Caudate nucleus (tissue), 63 donors: ENCODE measurements at places on chromosomes 11 and 22.

DNA sequence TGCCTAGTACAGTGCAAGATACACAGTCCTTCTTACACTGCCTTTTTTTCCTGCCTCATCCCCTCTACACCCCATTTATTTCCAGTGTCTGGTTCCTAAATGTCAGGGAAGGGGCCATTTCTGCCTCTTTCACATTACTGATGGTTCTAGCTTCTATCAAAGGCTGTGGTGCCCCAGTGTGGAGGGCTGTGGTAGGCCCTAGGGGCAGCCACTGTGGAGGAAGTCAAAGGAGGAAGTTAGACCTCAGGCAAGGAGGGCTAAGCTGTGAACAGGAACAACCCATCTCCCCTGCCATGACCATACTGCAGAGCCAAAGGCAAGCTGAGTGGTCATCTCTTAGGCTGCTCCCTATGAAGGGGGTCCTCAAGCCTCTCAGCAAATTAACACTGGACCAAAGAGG is 81.9 kb upstream of the CRTAM start:
- DNase-seq: no peak

- no peak for DNase-seq
Measured at GRCh38 chr11:62830904-62831519, 839 bp downstream of the STX5 start.

GRCh38 chr11:86686531-86686930 is 14.1 kb upstream of the ME3 start:
- DNase-seq: no peak

- no peak for DNase-seq
Measured at GRCh38 chr11:76320929-76321328, 60.0 kb downstream of the THAP12 start.

DNA sequence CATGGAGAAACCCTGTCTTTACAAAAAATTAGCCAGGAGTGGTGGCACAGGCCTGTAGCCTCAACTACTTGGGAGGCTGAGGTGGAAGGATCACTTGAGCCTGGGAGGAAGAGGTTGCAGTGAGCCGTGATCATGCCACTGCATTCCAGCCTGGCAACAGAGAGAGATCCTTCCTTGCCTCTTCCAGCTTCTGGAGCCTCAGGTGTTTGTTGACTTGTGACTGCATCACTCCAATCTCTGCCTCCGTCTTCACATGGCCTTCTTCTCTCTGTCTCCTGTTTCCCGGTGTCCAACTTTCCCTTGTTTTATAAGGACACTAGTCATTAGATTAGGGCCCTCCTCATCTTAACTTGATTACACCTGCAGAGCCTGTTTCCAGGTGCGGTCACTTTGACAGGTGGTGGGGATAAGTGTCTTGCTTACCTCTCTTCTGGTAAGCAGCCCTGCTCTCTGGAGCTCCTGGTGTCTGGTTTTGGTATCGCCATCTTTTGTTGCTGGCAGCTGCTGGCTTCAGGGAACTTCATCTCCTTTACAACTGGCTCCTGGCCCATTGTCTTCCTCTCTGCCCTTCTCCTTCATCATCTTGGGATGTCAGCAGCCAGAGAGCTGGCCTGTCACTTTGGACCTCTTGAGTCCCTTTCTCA is 8.2 kb upstream of the USP2 start:
- no peak for DNase-seq

- DNase-seq: no peak
Measured at GRCh38 chr11:70710601-70711000, 312.3 kb downstream of the CTTN start.

DNA sequence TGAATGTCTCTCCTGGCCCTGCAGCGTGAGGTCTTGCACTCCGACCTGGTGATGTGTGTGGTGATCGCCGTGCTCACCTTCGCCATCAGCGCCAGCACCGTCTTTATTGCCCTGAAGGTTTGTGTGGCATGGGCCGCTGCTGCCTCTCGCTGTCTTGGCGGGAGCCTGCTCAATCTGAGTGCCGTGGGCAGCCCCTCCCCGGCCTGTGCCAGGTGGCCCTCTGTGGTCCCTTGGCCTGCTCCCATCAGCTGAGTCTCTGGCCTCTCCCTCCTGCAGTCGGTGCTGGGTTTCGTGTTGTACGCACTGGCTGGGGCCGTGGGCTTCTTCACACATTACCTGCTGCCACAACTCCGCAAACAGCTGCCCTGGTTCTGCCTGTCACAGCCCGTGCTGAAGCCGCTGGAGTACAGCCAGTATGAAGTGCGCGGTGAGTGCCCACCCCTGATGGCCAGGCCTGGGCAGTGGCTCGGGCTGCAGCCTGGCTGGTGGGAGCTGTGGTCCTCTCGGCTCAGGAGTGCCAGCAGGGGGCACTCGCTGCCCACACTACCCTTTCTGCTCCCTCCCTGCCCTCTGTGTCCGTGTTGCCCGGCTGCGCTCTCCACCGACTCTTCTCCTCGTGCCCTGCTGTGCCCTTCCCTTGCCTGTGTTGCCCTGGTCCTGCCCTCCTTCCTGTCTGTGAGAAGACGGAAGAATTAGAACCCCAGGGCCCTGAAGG is 10.2 kb downstream of the PCNX3 start:
- DNase-seq: no peak

DNA sequence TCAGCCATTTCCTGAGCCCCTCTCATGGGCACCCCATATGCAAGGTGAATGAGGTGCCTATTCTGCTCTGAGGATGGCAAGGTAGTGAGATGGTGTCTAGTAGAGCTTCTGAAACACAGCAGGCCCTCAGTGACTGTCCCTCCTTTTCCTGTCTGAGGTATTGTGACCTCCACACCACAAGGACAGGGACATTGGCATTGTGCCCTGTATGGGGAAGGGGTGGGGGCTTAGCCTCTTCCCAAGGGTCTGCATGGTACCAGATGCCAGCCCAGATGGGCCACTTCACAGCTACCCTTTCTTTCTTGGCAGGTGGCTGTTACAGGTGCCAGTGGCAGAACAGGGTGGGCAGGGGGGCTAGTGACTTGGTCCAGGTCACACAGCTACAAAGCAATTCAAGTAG is 78.8 kb downstream of the CABIN1 start:
- DNase-seq: no peak

- DNase-seq: no peak
Measured at GRCh38 chr11:99693941-99694492, 673.3 kb downstream of the CNTN5 start.

DNA sequence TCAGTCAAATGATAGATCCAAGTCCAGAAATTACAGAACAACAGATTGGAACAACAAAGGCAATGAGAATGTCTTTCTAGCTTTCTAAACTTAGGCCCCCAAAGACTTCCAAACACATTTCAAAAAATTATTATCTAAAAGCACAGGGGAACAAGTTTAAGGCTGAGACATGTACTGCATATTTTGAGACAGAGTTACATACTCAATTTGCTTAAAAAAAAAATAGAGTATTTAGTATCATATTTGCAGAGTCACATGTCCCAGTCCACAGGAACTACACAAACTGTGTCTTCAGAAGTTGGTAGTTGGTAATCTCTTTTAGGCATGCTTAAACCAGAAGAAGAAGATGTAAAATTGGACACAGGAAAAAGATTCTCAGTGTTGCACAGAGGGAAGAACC is 127.2 kb downstream of the MAML2 start:
- no peak for DNase-seq

DNA sequence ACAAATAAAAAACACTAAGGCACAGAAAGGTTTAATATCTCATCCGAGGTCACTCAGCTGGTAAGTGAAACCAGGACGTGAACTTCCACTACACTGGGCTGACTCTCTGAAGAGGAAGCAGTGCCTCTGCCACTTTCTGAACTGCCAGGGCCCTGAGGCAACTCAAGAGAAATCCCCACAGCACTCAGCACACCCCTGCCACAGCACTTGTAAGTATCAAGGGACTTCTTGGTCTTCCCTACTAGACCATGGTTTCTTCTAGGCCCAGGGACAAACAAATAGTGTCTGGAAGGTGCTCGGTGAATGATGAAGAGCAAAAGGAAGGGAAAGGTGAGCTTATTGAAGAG is 49.7 kb downstream of the RPL27A start:
- no peak for DNase-seq

DNA sequence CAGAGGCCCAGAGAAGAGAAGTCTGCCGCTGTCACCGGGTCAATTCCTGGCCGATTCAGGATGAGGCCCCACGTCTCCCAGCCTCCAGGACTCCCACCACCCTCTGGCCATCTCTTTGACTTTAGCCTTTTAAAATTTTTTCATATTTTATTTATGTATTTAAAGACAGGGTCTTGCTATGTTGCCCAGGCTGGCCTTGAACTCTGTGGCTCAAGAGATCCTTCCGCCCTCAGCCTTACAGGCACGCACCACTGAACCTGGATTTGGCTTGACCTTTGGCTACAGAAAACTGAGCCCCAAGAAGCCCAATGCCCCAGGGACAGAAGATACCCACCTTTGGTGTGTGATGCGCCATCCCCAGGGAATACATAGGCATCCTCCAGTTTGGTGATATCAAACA is 3.9 kb downstream of the POLR3H start:
- DNase-seq: no peak

GRCh38 chr22:48547971-48548370 is 1279.7 kb downstream of the BRD1 start:
- DNase-seq: no peak

DNA sequence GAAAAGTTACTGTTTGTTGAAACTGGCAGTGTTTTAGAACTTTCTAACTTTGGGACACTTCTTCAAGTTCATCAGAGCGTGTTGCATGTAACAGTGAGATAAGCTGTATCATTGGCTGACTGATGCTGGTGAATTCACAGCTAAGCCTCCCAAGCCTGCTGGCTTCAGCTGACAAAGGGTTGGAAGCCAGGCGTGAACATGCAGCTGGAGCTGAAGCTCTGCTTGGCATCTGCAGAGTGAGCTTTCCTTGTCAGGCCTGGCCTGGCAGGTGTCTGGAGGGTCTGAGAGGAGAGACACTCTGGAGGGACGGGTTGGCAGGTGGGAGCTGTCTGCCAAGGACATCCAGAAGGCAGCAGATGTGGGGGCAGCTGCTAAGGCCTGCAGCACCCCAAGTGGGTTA is 1.5 kb downstream of the AMPD3 start:
- DNase-seq: no peak

DNA sequence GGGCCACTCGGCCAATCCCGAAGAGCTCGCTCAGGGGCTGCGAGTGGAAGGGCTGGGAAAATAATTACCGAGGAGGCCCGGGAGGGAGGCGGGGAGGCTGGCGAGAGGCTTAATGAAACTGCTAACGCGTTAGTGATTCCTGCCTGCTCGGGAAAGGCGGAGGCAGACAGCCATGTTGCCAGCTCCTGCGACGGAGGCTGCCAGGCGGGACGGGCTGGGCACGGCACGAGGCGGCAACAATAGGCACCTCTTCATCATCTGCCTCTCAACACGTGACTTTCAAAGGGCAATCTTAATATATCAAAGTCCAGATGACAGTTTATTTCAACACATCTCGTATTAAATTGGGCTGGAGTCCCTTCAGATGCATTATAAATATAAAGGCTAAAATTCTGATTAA is 68.0 kb upstream of the TCF20 start:
- DNase-seq: peak; percentile 53

DNA sequence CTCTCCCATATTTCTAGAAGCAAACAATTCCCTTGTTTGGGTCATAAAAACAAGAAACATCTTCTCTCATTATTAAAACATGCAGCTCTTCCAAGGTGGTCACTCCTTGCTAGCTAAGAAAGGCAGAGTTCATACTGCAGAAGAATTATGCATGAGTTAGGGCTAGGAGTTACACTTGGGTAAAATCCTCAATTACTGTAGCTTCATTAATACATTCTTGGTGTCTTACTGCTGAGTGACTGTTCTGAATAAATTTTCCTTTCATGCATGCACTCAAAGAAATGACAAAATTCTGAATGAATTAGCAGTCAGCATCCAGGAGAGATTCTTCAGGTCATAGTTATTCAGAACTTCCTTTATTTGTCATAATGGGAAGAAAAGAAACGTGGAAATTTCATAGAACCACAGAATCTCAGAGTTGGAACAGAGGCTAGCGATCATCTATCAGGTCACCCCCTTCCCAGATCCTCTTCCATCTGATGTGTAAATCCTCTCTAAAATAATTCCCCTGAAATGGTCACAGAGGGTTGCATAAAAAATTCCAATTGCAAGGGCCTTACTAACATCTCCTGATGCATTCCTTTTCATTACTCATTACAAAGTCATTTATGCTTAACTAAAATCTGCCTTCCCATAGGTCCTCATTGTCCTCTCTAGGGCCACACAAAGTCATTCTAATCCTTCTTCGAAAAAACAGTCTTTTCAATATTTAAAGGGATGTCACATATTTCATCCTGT is 771.5 kb downstream of the DLG2 start:
- no peak for DNase-seq

- DNase-seq: no peak
Measured at GRCh38 chr11:111387363-111387762, 8.3 kb upstream of the POU2AF1 start.

GRCh38 chr11:35083431-35084238 is 55.3 kb upstream of the CD44 start:
- no peak for DNase-seq

DNA sequence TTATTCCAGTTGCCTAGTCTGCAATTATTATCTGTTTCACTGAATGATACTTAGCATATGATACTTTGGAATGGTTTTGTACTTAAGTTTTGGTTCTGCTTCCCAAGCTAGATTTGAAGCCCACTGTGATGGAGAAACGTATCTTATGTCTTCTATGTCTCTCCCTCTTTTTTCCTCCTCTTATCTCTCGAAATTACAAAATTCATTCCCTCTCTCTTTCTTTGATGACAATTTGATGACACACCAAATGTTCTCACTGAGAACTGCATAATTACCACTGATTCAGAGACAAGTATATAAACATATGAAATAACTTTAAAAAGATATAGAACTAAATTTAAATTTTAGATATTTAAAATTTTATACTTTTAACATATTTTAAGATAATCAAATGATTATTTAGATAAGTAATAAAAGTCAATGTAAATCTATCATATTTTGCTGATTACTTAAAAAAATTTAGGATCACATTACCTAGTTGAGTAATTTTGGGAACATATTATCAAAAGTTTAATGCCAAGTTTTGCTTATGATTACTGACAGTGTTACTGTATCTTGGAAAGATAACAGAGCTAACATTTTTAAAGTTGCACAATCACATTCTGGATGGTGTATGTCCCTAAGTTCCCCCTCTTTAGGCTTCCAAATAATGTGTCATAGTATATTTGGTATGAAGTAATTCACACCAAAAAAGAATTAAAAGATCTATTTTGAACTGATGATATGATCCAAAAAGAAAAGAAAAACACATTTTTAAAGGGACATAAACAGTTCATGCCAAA is 255.3 kb downstream of the SBF2 start:
- DNase-seq: no peak

DNA sequence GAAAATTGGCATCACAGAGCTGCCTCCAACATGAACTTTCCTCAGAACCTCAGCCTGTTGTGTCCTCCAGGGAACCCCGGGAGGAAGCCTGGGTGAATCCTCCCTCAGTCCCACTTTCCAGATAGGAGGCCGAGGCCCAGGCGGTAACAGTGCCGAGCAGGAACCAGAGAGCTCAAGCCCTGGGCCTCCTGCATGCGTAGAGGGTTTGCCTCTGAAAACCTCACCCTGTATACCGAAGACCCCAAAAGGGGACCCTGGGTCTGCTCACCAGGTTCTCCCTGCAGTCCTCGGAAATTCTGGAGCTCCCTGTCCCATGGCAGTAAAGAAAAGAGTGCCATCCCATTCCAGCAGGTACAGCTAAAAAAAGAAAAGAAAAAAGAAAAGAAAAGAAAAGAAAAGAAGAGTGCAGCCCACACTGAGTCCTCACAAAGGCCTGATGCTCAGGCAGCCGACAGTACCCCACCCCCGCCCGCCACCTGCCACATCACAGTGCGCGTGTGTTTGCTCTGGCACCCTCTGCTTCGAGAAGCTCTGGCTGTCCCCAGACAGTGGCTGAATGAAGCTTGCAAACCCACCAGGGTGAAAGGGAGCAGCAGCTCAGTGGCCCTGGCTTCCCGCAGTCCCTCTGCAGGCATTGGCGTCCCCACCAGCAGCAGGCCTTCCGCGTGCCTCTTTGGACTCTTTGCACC is 28.4 kb upstream of the FADD start:
- DNase-seq: no peak
